Stimulated activated CD4-positive, alpha-beta T cell treated with anti-CD3 and anti-CD28 coated beads, Interleukin-1b, Interleukin-23, amount 100 ng/mL, for 24 hours (primary cell): ENCODE measurements at places on chromosomes 12 and 14.

GRCh38 chr14:60294411-60295069, 45.5 kb downstream of the PPM1A start:
- DNase-seq: no peak

DNA sequence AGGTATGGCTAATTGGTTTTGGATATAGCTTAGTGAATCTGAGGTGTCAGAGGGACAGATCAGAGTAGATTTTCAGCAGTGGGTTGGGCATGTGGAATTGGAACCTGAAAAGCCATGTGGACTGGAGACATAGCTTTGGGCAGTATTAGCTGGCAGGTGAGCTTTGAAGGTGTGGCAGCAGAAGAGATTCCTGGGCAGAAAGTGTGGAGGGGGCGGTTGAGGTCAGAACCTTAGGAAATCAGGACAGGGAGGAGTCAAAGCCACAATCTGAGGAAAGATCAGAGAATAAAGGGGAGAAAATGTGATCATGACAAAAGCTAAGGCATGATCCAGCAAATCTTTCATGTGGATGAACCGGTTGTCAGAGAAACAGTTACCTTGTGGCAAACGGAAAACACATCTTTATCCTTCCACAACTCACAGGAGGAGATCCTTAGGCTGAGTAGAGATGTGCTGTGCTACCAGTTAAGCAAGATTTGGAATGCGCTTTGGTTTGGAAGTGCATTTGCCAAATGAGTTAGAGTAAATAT, 56.4 kb downstream of the PTGER2 start:
- no peak for DNase-seq

- DNase-seq: no peak
Observed at GRCh38 chr14:44741431-44741830, 220.3 kb downstream of the KLHL28 start.

DNA sequence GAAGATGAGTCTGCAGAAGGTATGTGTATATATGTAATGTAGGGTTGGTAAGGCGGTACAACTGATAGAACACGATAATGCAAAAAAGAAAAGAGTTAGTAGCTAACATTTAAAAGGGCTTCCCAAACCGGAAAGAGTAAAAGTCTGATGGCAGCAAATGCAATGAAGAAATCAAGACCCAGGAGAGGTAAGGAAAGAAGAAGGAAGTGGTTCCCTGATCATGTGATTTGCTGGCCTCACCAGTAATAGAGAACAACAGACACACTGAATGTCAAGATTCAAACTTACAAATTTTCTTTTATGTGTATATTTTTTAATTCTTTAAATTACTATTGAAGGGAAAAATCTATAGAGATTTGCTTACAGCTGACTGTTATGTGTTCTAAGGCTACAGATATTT, 18.4 kb downstream of the ZFC3H1 start:
- DNase-seq: no peak

GRCh38 chr12:62618930-62619329, 152.3 kb downstream of the MON2 start:
- no peak for DNase-seq

DNA sequence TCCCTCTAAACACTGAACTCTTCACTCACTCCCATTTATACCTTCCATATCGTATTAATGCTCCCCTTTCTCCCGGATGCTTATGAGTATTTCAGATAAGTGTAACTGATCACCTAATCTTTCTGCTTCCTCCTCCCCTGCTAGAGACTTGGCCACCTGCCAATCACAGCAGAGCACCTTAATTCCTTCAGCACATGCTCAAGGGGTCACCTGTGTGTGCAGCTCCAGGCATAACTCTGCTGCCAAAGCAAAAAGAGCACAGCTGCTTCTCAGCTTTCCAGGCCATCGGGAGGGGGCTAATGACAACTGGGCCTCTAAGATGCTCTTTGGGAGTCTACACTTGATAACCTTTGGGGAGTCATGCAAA, 106.9 kb upstream of the DYRK2 start:
- DNase-seq: no peak

GRCh38 chr12:47819138-47819895, 386 bp downstream of the HDAC7 start:
- DNase-seq: no peak

GRCh38 chr14:95185033-95185766, 27.9 kb upstream of the DICER1 start:
- no peak for DNase-seq

- no peak for DNase-seq
Observed at GRCh38 chr14:102029956-102030355, 56.9 kb downstream of the HSP90AA1 start.
